ENCODE measurements at places on chromosomes 3 and 15.

- DNase-seq, result peak; percentile 54
These were observed 16.7 kb upstream of the WNT7A start for GRCh38 chr3:13896473-13897154.

DNA sequence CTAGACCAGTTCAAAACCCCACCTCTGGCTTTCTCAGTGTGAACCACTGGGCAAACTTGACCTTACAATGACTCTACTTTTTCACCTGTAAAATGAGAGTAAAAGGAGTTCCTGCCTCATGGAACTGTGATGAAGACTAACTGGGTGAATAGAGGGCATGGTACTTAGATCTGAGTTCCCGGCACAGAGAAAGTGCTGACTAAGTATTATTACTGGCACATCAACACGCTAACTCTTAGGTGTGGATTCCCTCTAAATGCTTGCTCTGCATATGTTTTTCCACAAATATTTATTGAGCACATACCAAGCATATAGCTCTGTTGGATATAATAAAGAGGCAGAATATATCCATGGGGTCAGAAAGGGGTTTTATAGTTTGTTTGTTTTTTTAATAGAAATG is 437.8 kb downstream of the MAGI1 start:
- DNase-seq, result no peak

- no peak for DNase-seq
These were observed 837.5 kb downstream of the MCTP2 start for GRCh38 chr15:95068701-95069521.

DNA sequence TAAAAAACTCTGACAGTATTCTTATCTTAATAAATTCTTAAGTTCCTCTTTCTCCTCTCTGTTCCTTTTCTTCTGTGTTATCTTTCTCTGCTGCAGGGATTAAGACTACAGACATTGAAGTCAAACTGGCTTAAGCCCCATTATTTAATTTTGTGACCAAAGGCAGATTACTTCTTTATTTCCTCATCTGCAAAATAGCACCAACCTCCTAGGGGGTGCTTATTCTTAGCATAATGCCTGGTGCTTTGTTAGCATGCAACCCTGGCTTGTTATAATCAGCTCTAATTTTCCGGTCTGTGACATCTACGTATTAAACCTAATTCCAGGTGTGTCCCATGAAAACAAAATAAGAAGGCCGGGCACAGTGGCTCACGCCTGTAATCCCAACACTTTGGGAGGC is 23.8 kb downstream of the SEMA6D start:
- no peak for DNase-seq

DNA sequence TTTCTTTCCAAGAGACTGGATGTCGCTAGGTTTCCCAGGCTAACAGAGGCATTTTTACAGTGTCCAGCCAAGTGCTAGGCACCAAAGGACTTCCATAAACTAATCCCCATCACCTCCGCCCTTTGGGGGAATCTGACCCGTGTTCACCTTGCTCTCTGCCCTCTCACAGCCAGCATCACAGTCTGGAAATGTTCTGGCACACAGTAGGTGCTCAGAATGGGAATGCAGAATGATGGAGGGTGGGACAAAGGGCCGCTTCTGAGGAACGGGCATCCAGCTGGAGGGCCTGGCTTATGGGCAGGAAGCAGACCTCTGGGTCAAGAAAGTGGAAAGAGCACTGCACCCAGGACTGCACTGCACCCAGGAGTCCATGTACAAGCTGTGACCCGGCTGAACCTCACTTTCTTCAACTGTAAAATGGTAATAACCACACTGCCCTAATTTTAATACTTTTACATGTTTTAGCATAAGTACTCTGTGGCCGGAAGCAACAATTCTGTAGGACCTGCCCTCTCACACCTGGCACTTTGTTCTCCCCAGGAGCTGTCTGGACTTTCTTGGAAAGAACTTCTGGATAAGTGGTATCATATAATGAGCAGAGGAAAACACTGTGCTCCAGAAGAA is 901 bp upstream of the NMB start:
- DNase-seq, result no peak

DNA sequence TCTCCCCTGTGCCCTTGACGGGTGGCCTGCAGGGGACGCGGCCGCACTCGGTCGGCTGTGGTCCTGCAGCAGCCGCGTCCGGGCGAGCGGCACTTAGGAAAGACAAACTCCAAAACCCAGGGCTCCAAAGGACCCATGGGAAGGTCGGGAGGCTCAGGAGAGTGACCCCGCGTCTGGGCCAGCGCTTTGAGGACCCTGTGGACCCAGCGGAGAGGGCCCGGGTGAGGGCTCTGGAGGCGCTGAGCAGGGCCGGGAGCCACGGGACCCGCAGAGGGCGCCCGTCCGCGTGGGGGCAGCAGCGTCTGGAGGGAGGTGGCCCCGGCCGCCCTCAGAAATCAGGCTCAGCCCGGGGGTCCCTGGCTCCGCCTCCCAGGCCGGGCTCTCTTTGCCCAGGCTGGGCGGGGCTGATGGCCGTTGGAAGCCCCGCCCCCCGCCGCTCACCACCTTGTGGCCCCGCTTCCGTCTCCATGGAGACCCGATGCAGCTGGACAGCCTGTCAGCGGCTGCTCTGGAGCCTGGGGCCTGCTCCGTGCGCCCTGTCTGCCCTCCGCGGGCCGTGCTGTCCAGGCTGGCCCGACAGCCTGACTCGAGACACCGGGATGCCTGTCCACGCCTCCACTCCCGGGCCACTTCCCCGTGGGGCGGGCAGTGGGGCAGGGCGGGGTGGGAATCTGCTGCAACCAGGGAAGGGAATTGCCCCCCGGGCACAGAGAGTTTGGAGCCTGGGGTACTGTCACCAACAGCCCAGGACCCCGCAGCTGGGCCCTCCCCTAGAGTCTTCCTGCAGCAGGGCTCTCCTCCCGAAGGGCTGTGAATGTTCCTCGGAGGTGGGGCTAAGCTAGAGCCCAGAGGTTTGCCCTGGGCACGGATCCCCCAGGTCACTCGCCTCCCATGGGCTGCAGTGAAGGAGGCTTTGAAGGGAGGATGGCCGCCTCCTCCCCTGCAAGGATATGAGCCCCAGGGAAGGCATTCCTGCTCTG is 34.8 kb upstream of the RPL32 start:
- DNase-seq, result no peak

DNA sequence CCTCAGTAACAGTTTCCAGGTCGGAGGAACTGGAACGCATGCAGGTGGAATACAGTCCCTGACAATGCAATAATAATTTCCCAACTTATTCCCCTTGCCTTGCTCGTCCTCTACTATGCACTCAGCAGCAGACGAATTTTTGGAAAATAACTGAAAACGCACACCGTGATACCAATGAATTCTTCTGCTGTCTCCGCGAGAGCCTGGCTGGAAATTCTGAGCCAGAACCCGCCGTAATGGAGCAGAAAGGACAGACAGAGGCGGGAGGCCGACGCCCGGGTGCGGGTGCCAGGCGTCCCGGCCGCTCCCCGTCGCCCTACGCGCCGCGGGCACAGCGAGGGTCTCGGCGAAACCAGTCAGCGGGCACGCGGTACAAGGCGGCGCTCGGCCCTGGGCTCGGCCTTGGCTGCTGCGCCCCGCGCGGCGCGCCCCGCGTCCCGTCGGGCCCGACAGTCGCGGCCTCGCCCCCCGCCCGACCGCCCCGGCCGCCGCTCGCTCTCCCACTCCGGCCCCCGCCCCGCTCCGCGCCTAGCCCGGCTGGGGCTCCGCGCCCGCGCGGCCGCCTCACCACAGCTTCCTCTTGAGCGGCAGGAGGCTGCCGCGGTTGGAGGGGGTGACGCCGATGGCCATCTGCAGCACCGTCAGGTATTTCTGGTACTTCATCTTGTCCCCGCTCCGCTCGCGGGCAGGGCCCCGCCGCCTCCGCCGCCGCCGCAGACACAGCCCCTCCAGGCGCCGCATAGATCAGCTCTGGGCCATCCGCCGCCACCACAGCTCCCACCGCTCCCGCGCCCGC is 114.5 kb upstream of the GOLGA8J start:
- no peak for DNase-seq

DNA sequence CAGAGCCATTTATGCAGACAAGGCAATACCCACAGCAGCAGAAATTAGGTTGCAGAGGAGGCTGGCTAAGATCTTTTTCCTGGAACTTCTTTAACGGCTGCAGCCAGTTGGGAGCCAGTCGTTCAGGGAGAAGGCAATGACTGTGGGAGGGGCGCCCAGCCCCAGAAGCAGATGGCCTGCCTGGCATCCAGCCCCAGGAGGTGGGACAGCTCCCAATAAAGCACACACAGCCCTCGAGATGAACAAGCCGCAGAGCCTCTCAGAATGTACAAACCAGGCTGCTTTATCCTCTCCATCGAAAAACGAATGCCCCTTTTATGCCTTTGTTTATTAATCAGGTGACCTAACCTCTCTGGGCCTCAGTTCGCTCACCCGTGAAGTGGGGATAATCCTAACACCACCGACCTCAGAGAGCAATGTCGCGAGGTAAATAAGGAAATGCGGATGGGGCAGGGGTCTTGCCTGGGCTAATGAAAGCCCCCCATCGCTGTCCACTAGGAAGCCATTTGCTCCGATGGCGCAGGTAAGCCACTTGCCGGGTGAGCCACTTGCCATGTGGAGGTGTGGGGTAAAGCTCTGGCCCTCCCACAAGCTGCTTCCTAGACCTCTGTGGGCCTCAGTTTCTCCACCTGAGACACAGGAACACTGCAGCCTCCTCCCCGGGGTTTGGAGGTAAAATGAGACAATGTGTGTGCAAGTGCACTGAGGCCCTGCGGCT is 35.8 kb downstream of the MGLL start:
- DNase-seq, result no peak

- peak; percentile 17 for DNase-seq
These were observed 10.6 kb upstream of the ITPKA start for GRCh38 chr15:41483115-41483514.

DNA sequence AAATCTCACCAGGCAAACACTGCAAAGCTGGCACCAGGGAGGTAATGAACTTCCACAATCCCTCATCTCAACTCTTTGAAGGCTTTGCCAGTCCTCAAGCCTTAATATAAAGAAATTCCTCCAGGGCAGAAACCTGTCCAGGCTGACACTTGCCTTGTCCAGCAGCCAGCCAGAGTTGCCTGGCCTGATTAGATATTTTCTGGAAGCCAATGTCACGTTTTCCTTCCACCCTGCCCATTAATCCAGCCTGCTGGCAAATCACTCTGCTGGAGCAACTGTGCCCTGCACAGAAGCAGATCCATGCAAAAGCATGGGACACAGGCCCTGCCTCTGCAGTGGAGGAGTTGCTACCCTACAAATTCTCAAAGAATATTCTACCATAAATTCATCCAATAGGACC is 56.5 kb downstream of the HEG1 start:
- DNase-seq, result no peak

DNA sequence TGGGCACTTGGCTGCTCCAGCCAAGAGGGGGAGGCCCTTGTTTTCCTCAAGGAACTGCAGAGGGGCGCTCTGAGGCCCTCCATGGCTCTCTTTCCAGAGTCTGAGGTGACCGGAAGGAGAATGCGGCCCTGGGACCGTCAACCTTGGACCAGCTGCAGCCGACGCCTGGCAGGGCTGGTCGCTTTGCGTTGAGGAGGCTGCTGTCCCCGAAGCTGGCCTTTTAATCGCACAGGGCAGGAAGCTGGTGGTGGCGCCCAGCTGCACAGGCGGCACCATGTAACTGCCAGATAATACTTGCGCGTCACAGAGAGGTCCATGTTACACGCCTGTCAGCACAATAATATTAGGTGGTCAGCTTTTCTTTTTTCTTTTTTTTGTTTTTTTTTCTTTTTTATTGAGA is 875 bp upstream of the HLTF start:
- no peak for DNase-seq

DNA sequence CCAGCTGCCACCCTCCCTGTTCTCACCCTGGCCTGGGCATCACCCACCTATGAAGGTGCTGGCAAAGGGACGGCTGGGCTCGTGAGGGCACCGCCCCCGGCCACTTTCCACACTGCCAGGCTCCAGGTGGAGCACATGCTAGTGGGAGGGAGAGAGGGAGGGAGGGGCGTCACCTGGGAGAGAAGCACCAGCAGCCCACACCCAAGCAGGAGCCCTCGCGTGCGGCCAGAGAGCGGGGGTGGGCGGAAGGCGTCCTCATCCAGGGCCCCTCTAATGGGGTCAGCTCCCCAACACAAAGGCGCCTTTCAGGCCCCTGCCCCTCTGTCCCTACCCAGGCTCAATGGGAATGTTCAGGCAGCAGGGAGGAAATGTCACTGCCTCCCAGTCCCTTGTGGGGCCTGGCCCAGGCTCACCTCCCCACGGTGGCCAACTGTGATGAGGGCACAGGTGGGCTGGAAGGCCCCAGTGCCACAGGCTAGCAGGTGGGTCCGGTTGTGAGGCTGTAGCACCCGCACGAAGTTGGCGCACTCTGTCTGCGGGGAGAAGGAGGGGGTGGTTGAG is 3.1 kb downstream of the SEMA3G start:
- DNase-seq, result no peak

- no peak for DNase-seq
These were observed 408.9 kb downstream of the GAP43 start for GRCh38 chr3:116032176-116032575.

- no peak for DNase-seq
These were observed 87.8 kb upstream of the PLXND1 start for GRCh38 chr3:129694228-129694627.

- DNase-seq, result no peak
These were observed 6.1 kb upstream of the TMEM207 start for GRCh38 chr3:190455828-190456227.

GRCh38 chr3:102089904-102090720 is 240.8 kb downstream of the NFKBIZ start:
- no peak for DNase-seq

GRCh38 chr3:133620066-133620784 is 41.5 kb downstream of the TOPBP1 start:
- DNase-seq, result no peak

DNA sequence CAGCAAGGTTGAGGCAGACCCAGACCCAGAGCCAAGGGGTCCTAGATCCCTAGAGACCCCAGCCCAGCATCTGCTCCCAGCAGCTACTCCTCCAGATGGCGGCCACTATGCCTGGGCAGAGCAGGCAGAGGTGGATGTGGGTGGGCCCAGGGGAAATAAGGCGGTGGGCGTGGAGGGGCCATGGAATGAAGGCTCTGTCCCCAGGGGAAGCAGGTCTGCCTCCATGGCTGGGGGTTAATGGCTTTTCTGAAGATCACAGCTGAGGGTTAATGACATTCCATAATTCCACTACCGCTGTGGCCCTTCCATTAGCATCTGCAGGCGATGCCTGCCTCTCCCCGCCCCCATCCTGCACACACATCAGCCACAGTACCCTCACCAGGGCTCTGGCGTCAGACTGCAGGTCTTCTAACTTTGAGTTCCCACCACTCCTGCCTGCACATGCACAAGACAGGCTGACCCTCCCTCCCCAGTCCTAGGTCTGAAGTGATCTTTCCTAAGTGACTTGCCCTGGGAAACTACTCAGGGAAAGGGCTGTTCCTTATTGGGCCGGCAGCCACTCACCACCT is 41.2 kb downstream of the CCDC33 start:
- DNase-seq, result no peak

DNA sequence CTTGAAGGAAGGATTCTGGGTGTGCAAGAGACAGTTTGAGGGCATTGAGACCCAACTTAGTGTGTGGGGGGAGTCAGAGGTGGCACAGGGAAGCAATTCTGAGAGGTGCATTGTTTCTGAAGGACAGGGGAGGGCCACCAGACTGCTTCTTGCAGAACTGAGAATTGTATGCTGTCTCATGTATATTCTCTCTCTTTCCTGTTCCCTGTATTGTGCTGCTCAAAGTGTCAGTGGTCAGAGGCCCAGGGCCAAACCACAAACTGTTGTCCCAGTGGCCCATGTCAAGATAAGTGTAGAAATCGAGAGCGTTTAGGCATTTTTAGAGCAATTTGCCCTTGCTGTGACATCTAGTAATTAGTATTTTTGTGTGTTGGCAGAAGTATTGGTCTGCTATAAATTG is 567.1 kb downstream of the EDEM1 start:
- DNase-seq, result no peak

Measured in activated CD4-positive, alpha-beta T cell treated with anti-CD3 and anti-CD28 coated beads for 4 hours (primary cell).